Fibroblast of skin of right biceps (primary cell): ENCODE measurements at places on chromosomes 6 and 20.

- DNase-seq, result no peak
Observed at GRCh38 chr20:25224941-25225340, 22.9 kb upstream of the PYGB start.

GRCh38 chr6:99066044-99066443 lies 118.3 kb upstream of the FBXL4 start:
- DNase-seq, result no peak

DNA sequence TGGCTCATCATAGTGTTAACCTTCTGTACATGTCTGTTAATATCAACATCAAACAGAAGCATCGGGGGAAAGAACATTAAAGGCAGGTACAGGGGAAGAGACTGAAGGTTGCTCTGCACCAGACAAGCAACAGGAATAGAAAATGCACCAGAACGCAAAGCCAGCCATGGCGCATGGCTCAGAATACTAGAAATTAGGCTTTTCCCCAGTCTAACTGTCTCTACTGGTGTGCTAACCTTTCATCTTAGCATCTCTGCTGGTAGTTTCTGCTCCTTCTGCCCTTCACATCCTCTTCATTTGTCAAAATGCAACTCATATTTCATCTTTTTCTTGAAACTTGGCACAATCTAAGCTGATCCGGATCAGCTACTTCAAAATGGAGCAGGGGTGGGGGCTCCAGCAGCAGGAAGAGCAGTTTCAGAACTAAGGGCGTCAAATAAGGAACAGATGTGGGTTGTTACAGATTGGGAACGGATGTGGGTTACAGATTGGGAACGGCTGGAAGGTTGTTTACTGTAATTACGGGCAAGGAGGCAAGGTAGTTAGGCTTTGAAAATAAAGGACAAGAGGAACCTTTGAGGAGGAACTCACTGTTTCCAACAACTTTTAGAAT lies 13.1 kb upstream of the RNASET2 start:
- DNase-seq, result peak; percentile 43

DNA sequence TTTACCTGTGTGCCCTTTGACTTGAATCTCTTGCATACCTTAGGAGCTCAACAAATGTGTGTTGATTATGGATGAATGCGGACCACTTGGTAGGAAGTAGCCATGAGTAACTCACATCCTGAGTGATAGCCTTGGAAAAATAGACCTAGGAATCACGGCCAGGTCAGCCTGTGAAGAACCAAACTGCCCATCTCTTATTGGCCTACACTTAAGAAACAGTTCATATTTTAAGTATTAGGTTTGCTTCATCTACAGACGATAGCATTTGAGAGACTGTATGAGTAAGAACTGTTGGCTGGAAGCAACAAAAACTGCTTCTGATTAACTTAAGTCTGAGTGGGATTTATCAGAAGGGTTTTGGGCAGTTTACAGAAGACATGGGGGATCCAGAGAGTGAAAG lies 320.1 kb upstream of the PRND start:
- DNase-seq, result peak; percentile 14

- peak; percentile 27 for DNase-seq
Observed at GRCh38 chr6:37622646-37623071, 75.0 kb downstream of the MDGA1 start.

GRCh38 chr6:76876922-76877553 lies 586.3 kb downstream of the HTR1B start:
- DNase-seq, result peak; percentile 22

GRCh38 chr6:1079525-1079924 lies 232.4 kb upstream of the FOXQ1 start:
- DNase-seq, result no peak

- peak; percentile 83 for DNase-seq
Observed at GRCh38 chr6:158042245-158042798, 60.7 kb downstream of the SYNJ2 start.

- peak; percentile 40 for DNase-seq
Observed at GRCh38 chr20:36202891-36203338, 33.4 kb upstream of the AAR2 start.

DNA sequence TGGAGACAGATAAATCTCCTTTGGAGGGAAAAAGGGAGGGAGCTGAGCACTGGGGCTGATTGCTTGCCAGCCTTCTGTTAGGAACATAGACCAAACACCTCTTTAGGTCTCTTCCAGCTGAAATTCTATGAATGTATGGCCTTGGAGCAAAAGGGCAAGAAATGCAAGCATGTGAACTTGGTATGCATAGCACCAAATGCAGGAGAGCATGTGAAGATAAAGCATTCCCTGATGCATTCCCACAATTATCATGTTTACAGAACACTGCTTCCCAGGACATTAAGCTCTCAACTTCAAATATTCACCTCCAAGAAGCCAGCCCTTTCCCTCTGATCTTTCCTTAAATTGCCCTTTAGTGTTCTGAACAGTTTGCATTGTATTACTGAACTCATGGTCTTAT lies 15.6 kb downstream of the RIPOR2 start:
- DNase-seq, result no peak

DNA sequence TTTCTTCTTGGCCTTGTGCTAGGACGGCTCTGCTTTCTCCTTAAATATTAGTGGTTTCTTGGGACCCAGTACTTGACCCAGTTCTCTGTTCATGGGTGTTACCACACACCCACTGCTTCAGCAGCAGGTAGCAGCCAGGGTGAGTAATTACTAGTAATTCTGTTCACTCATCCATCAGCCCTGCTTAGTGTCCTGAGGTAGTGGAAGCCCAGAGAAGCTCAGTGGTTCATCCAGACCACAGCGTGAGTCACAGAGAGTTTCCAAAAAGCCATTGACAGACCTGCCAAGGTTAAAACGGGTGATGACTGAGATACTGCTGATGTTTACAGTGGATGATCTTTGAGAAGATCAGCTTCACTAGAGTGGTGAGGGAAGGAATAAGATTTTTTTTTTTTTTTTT lies 51.7 kb upstream of the HINT3 start:
- peak; percentile 63 for DNase-seq

- DNase-seq, result no peak
Observed at GRCh38 chr6:26484161-26484560, 15.9 kb upstream of the BTN1A1 start.

- DNase-seq, result peak; percentile 54
Observed at GRCh38 chr20:44594730-44595129, 12.4 kb downstream of the PKIG start.

DNA sequence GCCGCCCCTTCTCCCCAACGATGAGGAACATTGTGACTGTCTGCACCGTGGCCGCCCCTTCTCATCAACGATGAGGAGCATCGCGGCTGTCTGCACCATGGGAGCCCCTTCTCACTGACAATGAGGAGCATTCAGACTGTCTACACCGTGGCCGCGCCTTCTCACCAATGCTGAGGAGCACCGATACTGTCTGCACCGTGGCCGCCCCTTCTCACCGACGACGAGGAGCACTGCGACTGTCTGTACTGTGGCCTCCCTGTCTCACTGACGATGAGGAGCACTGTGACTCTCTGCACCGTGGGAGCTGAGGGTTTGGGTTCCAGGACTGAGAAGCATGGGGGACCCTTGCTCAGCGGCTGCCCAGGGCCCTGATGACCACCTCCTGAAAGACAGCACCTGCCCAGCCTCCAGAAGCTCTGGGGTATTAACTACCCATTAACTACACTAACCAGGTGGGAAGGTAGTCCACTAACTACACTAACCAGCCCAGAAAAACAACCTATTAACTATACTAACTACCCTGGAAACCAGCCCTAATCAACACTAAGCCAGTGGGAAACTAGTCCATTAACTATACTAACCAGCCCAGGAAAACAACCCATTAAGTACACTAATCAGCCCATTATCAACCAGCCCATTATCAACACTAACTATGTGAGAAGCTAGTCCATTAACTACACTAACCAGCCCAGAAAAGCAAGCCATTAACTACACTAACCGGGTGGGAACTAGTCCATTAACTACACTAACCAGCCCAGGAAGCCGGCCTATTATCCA lies 116.9 kb downstream of the TAF4 start:
- DNase-seq, result no peak

DNA sequence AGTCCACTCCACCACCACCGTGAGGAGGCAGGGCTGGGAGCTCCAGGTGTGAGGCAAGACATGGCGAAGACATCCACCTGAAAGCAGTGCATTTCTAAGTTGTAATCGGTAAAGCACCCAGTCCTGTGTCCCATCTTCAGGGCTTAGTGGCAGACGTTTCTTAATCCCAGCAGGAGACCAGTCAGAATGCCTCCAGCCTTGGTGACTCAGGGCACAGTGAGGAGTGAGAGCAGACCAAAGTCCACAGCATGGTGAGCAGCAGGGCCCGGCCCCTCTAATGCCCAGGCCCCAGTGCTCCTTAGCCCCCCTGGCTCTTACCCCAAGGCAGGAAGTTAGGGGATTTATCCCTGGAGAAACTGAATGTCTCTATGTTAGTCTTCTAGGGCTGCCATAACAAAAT lies 183.9 kb downstream of the SYNDIG1 start:
- DNase-seq, result peak; percentile 42

DNA sequence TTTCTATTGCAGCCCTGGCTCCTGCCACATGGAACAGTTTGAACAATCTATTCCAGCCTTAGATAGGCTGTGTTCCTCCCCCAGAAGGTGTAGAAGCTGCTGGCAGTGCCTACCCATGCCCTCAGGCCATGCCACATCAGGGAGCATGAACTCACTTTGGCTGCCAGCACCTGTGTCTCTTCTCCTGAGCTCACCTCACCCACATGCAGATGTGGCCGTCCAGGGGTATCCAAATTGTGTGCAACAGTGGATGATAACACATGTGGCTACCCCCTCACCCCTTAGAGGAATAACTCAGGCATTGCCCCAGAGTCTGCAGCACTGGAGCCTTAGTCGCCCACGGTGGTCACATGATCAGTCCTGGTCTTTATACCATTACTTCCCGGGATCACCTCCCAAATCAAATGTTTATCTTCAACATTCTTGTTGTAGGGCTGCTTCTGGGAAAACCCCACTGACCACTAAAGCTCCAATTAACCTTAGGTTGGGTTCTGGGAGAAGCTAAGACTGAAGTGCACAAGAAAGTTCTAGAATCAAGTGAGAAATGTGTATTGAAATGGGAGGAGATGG lies 110.4 kb downstream of the BANF2 start:
- no peak for DNase-seq
